Skeletal muscle tissue (tissue), 5 donors: ENCODE measurements at places on chromosomes 3 and 15. TPM values are rescaled to one million over a fixed set of nuclear protein-coding genes. Genes with fewer than 3 reads are reported as not detected.

Gene TMEM207
- total RNA-seq: not detected

Gene PRR20G
- not detected for total RNA-seq

Gene MAP6D1
- total RNA-seq: 14.1 TPM

Gene TEX55
- not detected for total RNA-seq

Gene SMCO1
- 3.7 TPM for total RNA-seq

Gene IL17RD
- total RNA-seq: 18.8 TPM

Gene MYZAP
- 2.6 TPM for total RNA-seq

Gene UNC13C
- 3.1 TPM for total RNA-seq

Gene MASP1
- 5.7 TPM for total RNA-seq

Gene ZCWPW2
- 2.1 TPM for total RNA-seq

Gene ALDH1A3
- 15.7 TPM for total RNA-seq

Gene GOLGA8G
- total RNA-seq: not detected

Gene CFAP20DC
- total RNA-seq: 1.6 TPM

Gene CYP1A2
- not detected for total RNA-seq

Gene GNAT1
- total RNA-seq: not detected

Gene NECTIN3
- 39.1 TPM for total RNA-seq

Gene ITIH1
- total RNA-seq: under 0.01 TPM

Gene EXOG
- total RNA-seq: 14.1 TPM

Gene LRRC2
- 3.7 TPM for total RNA-seq

Gene CPLX3
- total RNA-seq: not detected

Gene LHFPL4
- not detected for total RNA-seq

Gene KBTBD13
- total RNA-seq: 1.6 TPM

Gene GOLIM4
- total RNA-seq: 23.5 TPM

Gene OR4M2
- not detected for total RNA-seq

Gene CCDC39
- total RNA-seq: not detected

Gene OXSR1
- total RNA-seq: 20.9 TPM

Gene SEMA3G
- total RNA-seq: 4.7 TPM

Gene PCOLCE2
- total RNA-seq: 3.1 TPM

Gene EPM2AIP1
- 22.4 TPM for total RNA-seq

Gene ARGFX
- not detected for total RNA-seq

Gene ULK3
- total RNA-seq: 18.3 TPM

Gene CLEC3B
- 129 TPM for total RNA-seq

Gene HIGD1A
- 63.7 TPM for total RNA-seq

Gene WDR93
- total RNA-seq: not detected

Gene FBN1
- 439 TPM for total RNA-seq

Gene CTXND1
- 0.52 TPM for total RNA-seq

Gene CFAP91
- under 0.01 TPM for total RNA-seq

Gene TASOR
- total RNA-seq: 89.2 TPM

Gene TNIK
- 31.3 TPM for total RNA-seq

Gene IGSF10
- 18.3 TPM for total RNA-seq

Gene GALNT15
- 3.7 TPM for total RNA-seq

Gene ZMYND10
- 0.52 TPM for total RNA-seq

Gene DAG1
- 77.2 TPM for total RNA-seq

Gene TM4SF4
- total RNA-seq: not detected

Gene MYLK
- total RNA-seq: 26.6 TPM

Gene NRG4
- not detected for total RNA-seq

Gene CCDC50
- 24.0 TPM for total RNA-seq

Gene PLAAT1
- total RNA-seq: 14.6 TPM

Gene GABRG3
- under 0.01 TPM for total RNA-seq

Gene P2RY14
- total RNA-seq: 1.6 TPM

Gene LARP6
- 7.3 TPM for total RNA-seq

Gene MAP1A
- total RNA-seq: 19.3 TPM

Gene CSTA
- 0.52 TPM for total RNA-seq

Gene ZNF35
- total RNA-seq: 11.5 TPM

Gene OR5K2
- not detected for total RNA-seq

Gene GOLGA8Q
- total RNA-seq: 1.0 TPM

Gene FANCD2OS
- not detected for total RNA-seq

Gene NSUN3
- 17.2 TPM for total RNA-seq

Gene CCR3
- not detected for total RNA-seq
